ENCODE measurements at places on chromosomes 11 and 22.

GRCh38 chr22:18965526-18966421 is 29.7 kb upstream of the PRODH start:
- DNase-seq: no peak

- no peak for DNase-seq
These were observed 2.7 kb upstream of the VPREB3 start for GRCh38 chr22:23756891-23757290.

- DNase-seq: no peak
These were observed 46.4 kb downstream of the PAX6 start for GRCh38 chr11:31764766-31765165.

DNA sequence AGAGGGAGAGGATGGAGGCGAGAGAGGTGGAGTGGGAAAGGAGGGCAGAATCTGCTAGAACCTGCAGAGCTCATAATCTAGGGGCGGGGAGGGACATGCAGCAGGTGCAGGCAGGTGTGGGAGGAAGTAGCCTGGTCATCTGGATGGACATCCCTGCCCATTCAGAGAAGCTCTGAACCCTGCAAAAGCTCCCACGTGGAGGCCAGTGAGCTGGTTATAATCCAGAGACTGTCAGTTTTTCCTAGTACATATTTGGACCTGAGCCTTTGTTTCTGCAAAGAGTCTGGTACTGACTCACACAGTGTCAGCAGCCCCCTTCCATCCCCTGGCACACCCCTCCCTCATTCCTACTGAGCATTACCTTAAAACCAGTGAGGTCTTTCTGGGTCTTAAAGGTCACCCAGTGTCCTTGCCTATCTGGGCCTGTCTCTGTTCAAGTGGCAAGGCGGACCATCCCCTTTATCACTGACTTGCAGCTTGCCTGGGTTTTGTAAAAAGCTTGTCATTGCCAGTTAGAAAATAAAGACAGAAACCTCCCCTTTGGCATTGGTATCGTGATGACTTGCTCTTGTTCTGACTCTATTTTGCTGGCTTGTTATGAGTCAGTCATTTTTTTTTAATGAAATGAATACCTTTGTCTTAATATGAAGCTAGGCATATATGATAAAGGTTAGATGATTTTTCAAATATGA is 26.1 kb downstream of the PTPRJ start:
- no peak for DNase-seq
